ENCODE measurements at places on chromosomes 5 and 9. TPM values are rescaled to one million over a fixed set of nuclear protein-coding genes. Genes with fewer than 3 reads are reported as not detected.

Gene GDNF
- total RNA-seq: 1.6 TPM

GRCh38 chr5:82796643-82797416 is 280.4 kb downstream of the TMEM167A start:
- no peaks in the 10 kb centered on the region for H3K36me3 ChIP-seq
- no peaks in the 10 kb centered on the region for H3K4me1 ChIP-seq
- no peaks in the 10 kb centered on the region for H3K27me3 ChIP-seq

Gene MOB3B
- 1.4 TPM for total RNA-seq

- no peak overlapping the region for H3K4me3 ChIP-seq
- no peak overlapping the region for H3K27ac ChIP-seq
- DNase-seq: no peak
Observed at GRCh38 chr9:8679371-8679822, 879.8 kb upstream of the DMAC1 start.

DNA sequence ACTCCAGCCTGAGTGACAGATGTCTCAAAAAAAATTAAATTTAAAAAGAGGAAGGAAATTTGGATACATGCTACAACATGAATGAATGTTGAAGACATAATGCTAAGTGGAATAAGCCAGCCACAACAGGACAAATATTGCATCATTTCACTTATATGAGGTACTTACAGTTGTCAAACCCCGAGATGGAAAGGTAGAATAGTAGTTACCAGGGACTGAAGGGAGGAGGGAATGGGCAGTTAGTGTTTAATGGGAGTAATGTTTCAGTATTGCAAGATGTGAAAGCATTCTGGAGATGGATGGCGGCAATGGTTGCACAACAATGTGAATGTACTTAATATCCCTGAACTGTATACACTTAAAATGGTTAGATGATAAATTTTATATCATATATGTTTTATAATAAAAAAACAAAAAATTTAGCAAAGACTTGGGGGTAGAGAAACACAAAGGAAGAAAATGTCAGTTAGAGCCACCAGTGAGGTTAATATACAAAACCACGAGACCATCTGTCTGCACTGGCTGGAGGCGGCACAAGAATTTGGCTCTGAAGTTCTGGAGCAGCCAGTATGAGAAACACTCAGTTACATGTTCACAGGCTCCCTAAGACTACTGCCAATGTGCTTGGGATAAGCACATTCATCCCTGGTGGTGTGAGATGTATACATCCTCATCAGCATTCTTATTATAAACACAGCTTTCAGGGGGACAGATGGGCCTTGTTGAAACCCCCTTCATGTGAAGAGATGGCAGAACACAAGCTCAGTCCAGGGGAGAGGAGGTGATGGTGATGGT is 37.0 kb upstream of the RPS23 start:
- no peak for DNase-seq
- H3K27ac ChIP-seq: no peak overlapping the region
- H3K4me3 ChIP-seq: no peak overlapping the region
- H3K4me1 ChIP-seq: peaks cover 2% of the 10 kb centered on the region
- no peaks in the 10 kb centered on the region for H3K36me3 ChIP-seq
- H3K27me3 ChIP-seq: no peaks in the 10 kb centered on the region

- no peak overlapping the region for H3K27ac ChIP-seq
- H3K4me3 ChIP-seq: no peak overlapping the region
- DNase-seq: no peak
Observed at GRCh38 chr9:110089681-110090370, 118.1 kb downstream of the C9orf152 start.

- H3K4me3 ChIP-seq: no peak overlapping the region
- peaks cover 2% of the 10 kb centered on the region for H3K4me1 ChIP-seq
- H3K36me3 ChIP-seq: no peaks in the 10 kb centered on the region
- H3K27ac ChIP-seq: no peak overlapping the region
Observed at GRCh38 chr5:43773478-43773844, 170.5 kb downstream of the NNT start.

Gene KIF4B
- total RNA-seq: under 0.01 TPM

Data from muscle of leg (tissue), 16 donors.